NCI-H526 (cell line): ENCODE measurements at places on chromosomes 1 and 21.

- no peak for DNase-seq
Measured at GRCh38 chr1:206782448-206782847, 10.2 kb upstream of the IL10 start.

GRCh38 chr1:102836991-102837390 lies 271.3 kb downstream of the COL11A1 start:
- no peak for DNase-seq

GRCh38 chr1:22662318-22662717 lies 9.3 kb downstream of the C1QB start:
- DNase-seq, result peak; percentile 57

GRCh38 chr1:148263128-148263905 lies 111.2 kb upstream of the NBPF11 start:
- DNase-seq, result peak; percentile 100

GRCh38 chr1:185398599-185398998 lies 81.6 kb upstream of the IVNS1ABP start:
- DNase-seq, result no peak

DNA sequence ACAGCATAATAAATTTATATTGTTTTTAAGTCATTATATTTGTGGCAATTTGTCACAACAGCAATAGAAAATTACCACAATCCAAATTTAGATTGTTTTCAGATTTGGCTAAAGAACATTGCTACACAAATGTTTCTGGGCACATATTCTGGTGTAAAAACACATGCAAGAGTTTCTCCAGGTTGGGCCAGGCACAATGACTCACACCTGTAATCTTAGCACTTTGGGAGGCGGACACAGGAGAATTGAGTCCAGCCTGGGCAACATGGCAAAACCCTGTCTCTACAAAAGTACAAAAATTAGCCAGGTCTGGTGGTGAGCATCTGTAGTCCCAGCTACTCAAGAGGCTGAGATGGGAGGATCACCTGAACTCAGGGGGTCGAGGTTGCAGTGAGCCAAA lies 8.4 kb downstream of the ERO1B start:
- DNase-seq, result no peak

DNA sequence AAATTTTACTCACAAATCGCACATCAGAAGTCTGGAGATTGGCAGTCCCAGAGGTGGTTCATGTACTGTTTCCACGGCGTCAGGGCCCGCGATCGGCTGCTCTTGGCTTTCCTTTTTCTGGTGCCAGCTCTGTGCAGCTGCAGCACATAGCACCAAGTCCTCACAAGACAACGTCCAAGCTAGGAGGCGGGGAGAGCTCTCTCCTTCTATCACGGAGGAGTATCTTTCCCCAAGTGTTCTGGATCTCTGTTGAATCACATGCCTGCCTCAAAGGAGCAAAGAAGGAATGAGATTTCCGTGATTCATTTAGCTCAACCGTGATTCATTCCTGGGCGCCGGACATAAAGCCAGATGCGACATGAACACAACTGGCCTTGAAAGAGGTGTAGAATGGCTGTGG lies 25.5 kb downstream of the MT1HL1 start:
- no peak for DNase-seq
